DMS53 (cell line): ENCODE measurements at places on chromosomes 4 and X.

DNA sequence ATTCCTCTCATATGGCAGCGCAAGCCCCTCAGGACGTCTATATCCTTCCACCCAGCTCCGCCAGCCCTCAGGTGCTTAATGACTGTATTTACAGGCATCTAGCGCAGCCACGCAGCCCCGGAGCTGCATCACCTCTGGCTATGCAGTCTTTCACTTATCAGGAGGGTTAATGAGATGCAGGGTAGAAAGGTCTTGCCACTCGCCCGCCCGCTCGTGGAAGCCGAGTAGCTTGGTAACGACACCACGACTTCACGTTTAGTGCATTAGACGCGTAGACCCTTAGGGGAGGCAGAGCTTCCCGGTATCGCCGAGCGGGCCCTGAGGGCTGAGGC is 1.5 kb upstream of the SLC16A2 start:
- peak; percentile 53 for DNase-seq

GRCh38 chr4:53959343-53960120 is 104.9 kb downstream of the CHIC2 start:
- no peak for DNase-seq

GRCh38 chr4:74433043-74433442 is 11.9 kb upstream of the AREG start:
- DNase-seq = no peak

DNA sequence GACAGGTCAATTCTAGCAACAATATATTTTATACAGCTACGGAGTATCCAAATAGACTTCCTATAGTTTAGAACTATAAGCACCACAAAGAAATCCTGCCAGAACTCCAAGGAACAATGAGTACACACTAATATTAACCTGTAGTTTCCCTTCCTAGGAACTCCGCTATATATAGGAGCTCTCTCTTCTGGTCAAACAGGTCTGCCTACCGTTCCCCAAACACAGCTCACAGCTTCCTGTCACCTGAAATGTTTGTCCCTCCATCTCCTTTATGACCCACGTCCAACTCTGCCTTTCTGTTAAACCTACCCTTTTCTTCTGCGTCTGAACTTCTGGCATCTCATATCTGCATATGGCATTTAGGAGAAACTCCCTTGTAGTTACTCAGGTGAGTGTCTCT is 10.5 kb upstream of the GJB1 start:
- DNase-seq = peak; percentile 67

DNA sequence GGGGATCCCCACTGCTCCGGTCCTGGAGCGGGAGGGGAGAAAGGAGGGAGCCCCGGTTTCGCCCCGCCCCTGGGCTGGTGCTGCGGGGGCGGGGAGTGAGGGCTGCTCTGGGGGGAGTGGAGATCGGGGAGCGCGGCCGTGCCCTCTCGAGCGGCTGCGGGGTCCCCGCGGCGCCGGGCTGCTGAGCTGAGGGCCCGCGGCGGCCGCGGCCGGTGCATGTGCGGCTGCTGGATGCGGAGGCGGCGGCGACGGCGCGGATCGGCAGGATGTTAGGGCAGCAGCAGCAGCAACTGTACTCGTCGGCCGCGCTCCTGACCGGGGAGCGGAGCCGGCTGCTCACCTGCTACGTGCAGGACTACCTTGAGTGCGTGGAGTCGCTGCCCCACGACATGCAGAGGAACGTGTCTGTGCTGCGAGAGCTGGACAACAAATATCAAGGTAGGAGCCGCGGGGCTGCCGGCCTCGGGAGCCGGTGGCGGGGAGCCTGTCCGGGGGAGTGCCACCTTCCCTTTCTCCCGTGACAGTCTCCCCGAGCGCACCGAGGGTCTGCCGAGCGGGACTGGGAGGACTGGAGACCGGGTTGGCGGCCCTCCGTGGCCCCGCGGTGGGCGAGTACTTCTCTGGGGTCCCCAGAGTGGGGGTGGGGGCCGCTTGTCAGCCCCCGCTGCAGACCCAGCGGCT is at the start of gene ING2:
ING2 (plus strand) TSS at position 129 of the 681 bp plus-strand sequence; CDS start at position 267, 138 bp downstream.
- DNase-seq = peak; percentile 81

DNA sequence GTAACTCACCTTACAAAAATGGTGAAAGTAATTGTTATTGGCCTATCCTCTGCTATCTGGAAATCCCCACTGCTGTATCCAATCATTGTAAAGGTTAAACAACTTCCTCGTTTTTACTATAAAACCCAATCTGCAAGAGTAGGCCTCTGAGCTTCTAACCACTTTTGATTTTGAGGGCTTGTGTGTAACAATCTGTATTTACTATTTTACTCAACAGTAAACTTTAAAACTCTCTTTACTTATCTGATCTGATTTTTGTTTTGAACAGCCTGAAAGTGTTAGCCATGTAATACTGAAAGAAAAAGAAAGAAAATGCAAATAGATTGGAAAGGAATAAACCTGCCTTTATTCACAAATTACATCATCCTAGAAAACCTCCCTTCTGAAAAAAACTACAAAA is 63.1 kb downstream of the SLC10A7 start:
- peak; percentile 11 for DNase-seq

DNA sequence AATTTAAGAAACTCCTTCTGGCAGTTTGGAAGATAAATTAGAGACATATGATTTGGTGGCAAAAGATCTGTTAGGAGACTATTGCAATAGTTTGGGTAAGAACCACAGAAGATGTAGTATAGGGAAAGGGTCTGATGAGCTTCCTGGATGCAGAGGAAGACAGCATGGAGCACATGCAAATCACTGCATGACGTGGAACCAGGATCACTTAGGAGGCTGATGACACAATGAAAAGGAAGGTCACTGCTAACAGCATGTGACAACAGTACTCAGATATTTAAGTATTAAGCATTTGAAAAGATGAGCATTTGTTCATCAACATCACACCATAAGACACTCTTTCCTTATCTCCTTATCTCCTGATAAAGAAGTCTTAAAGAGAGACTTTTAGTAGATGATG is 167.8 kb upstream of the LDB2 start:
- DNase-seq = no peak

GRCh38 chr4:102824398-102824797 is 3.0 kb downstream of the UBE2D3 start:
- DNase-seq = peak; percentile 29

- DNase-seq = peak; percentile 88
Observed at GRCh38 chrX:80354966-80355465, 65.2 kb upstream of the TENT5D start.
